ENCODE measurements at places on chromosomes 11 and 22.

- no peak for DNase-seq
These were observed 15.7 kb upstream of the AIFM3 start for GRCh38 chr22:20951151-20951931.

- DNase-seq = no peak
These were observed 423.5 kb downstream of the MIAT start for GRCh38 chr22:27080863-27081262.

- DNase-seq = no peak
These were observed 5.1 kb upstream of the OSBPL5 start for GRCh38 chr11:3170044-3170755.

- DNase-seq = no peak
These were observed 3.0 kb downstream of the GAL start for GRCh38 chr11:68687311-68687710.

DNA sequence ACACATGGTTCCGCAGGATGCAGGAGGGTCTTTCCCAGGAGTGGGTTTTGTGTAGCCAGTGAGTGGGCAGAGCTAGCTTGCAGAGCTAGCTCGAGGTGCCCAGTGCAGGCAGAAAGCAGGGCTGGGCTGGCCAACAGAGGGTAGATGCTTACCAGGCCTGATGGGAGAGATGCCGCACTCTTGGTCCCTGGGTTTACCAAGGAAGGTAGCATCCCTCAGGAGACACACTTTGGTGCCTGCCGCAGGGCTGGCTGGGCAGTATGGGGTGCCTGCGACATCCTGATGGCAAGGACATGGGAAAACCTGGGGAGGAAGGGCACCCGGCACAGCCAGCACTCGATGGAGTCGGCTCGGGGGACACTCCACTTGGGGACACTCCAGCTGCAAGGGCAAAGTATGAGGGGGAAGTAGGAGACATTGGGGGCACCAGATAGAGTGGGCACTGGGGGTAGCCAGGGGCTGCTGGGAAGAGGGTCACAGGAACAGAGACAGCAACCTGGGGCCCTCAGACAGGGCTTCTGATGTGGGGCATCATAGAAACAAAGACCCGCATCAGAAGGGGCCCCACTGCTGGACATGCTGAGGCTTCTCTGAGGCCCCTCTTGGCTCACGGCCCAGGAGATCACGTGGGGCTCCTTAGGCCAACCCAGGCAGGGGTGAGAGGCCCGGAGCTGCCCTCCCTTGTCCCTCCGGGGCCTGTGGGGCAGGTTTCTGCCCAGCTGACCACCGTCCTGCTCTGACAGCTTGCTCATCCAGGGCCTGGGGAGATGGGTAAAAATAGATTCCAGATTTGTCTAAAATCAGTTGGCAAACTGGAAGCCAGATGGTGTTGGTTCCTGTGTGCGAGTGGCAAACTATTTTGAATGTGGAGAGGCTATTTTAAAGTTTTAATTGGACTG lies 89.8 kb downstream of the MORC2 start:
- no peak for DNase-seq

DNA sequence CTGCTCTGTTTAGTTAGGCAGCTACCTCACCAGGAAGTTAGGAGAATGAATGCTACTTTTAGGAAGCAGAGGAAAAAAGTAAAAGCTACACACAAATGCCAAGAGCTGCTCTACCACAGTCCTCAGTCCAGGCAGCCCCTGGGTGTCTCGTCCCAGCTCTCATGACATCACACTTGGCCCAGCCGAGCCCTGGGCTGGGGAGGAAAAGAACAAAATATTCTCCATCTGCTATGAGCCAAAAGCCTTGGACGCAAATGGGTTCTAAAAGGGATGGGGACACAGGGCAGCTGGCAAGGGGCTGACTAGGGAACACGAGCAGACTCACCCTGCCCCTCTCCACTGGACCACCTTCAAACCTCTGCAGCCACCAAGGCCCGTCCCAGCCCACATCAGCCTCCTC lies 26.1 kb downstream of the TMEM184B start:
- DNase-seq = no peak

Data from activated T-cell treated with anti-CD3 and anti-CD28 coated beads for 48 hours (primary cell).